Spleen (tissue), 13 donors: ENCODE measurements at places on chromosomes 12 and 14.

DNA sequence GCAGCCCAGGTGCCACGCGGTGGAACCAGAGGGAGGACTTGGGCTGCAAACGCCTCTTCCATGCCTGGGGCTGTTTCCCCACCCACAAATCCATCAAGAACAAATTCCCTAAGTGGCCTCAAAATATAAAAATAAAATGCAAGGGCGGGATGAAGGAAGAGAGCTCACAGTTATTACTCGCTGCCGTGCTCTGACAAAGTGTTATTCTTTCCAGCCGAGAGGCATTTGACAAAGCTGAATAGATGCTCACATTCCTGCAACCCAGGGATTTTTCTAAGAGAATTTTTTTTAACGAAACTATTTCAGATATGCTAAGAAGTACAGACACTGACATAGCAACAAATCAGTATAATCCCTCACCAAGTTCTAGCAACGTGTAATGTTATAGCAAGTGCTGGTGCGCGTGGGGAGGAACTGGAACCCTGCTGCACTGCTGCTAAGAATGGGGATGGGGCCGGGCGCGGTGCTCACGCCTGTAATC lies 70.7 kb downstream of the SCARB1 start:
- no peak overlapping the region for H3K27ac ChIP-seq
- no peaks in the 10 kb centered on the region for H3K27me3 ChIP-seq
- H3K4me3 ChIP-seq, result no peak overlapping the region
- DNase-seq, result no peak

GRCh38 chr14:89378119-89378518 lies 38.9 kb downstream of the FOXN3 start:
- peaks cover 14% of the 10 kb centered on the region for H3K4me1 ChIP-seq
- no peaks in the 10 kb centered on the region for H3K36me3 ChIP-seq
- no peak overlapping the region for H3K27ac ChIP-seq

- no peak overlapping the region for H3K27ac ChIP-seq
- no peak for DNase-seq
- no peaks in the 10 kb centered on the region for H3K27me3 ChIP-seq
- H3K36me3 ChIP-seq, result no peaks in the 10 kb centered on the region
- H3K4me3 ChIP-seq, result no peak overlapping the region
- H3K4me1 ChIP-seq, result peaks cover 16% of the 10 kb centered on the region
These were observed 39.0 kb downstream of the MNAT1 start for GRCh38 chr14:60773558-60773957.

- H3K36me3 ChIP-seq, result no peaks in the 10 kb centered on the region
- H3K27me3 ChIP-seq, result no peaks in the 10 kb centered on the region
- H3K4me1 ChIP-seq, result no peaks in the 10 kb centered on the region
These were observed 114.2 kb downstream of the DPF3 start for GRCh38 chr14:72779679-72780078.

- H3K4me1 ChIP-seq, result peaks cover 7% of the 10 kb centered on the region
- H3K4me3 ChIP-seq, result no peak overlapping the region
- peaks cover 5% of the 10 kb centered on the region for H3K27me3 ChIP-seq
- no peaks in the 10 kb centered on the region for H3K36me3 ChIP-seq
- H3K27ac ChIP-seq, result no peak overlapping the region
These were observed 8.8 kb upstream of the ASPG start for GRCh38 chr14:104076743-104077142.

DNA sequence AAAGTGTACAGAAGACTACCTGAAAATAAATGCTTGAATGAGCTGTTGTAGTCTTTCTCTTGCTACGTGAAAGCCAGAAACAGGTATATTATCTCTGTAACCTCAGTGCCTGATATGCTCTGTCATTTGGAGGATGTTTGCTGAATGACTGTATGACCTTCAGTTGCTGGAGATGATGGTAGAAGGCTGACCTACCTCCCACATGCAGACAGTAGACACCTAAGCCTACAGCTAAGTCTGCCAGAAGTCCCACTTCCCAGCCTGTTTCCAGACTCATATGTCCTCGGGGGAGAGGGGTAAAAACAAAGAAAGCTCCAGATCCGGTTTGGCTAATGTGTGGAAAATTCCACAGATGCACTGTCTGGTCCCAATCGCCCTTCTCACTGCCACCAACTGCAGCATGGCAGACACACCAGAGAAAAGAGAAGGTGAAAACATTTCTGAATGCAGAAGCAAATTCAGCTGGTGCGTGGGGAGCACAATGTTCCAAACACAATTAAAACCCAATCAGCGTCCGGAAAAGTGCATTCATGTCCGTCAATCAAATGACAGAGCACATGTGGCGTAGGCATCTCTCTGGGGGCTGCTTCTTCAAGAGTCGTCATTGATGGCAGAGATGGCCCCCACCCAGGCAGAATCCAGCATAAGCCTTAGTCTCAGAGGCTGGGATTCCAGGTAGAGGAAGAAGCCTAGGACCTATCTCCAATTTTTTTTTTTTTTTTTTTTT lies 76.3 kb upstream of the TBX3 start:
- DNase-seq, result no peak
- H3K4me3 ChIP-seq, result no peak overlapping the region
- no peaks in the 10 kb centered on the region for H3K36me3 ChIP-seq
- no peaks in the 10 kb centered on the region for H3K4me1 ChIP-seq

DNA sequence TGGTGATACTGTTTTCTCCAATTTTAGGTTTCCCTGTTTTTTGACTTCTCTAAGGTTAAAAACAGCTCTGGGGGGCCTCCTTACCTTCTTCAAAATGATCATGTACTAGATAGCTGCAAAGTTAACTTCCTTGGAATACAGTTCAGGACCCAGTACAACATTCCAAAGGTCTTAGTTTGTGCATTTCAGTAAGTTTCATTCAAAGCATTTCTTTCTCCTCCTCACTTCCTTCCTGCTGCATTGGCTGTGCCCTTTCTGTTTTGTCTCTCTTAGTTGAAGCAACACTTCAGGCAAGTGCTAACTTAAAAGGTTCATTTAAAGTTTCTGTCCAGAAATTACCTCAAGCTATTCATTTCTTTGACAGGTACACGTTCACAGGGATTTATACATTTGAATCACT lies 95.7 kb downstream of the SCN8A start:
- H3K4me1 ChIP-seq, result no peaks in the 10 kb centered on the region
- H3K27me3 ChIP-seq, result no peaks in the 10 kb centered on the region
- H3K4me3 ChIP-seq, result no peak overlapping the region
- H3K27ac ChIP-seq, result no peak overlapping the region
- H3K36me3 ChIP-seq, result no peaks in the 10 kb centered on the region

- H3K27me3 ChIP-seq, result no peaks in the 10 kb centered on the region
- H3K36me3 ChIP-seq, result no peaks in the 10 kb centered on the region
- no peak overlapping the region for H3K4me3 ChIP-seq
- H3K27ac ChIP-seq, result no peak overlapping the region
These were observed 122.9 kb upstream of the AEBP2 start for GRCh38 chr12:19316425-19316824.

DNA sequence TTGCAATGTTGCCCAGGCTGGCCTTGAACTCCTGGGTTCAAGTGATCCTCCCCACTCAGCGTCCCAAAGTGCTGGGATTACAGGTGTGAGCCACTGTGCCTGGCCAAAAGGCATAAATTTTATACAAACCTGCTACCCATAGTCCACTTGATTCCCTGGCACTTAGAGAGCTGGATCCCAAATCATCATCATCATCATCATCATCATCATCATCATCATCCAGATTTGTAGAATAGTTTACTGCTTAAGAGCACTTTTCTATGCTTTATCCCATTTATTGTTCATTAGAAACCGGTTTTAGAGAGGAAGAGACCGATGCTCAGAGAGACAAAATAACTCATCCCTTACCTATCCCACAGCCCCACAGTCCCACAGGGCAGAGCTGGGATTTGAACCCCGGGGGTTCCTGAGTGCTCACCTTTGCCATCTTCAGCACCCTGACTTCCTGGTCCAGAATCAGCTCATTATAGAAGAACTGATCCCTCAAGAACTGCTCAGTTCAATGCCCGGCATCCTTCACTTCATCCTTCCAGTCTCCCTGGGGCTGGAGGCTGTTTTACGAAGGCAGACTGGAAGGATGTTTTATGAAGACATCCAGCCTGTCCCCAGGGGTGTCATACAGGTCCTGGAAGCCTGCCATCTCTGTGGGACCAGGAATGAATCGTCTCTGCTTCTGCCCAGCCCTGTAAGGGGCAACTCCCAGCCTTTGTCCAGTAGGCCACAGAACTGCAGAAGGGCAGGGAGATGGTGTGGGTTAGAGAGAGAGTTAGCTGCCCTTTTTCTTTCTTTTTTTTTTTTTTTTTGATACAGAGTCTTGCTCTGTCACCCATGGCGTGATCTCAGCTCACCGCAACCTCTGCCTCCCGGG lies 20.2 kb upstream of the OASL start:
- H3K27me3 ChIP-seq, result no peaks in the 10 kb centered on the region
- H3K27ac ChIP-seq, result peak overlapping the region; percentile 81
- no peak for DNase-seq
- peaks cover 17% of the 10 kb centered on the region for H3K4me1 ChIP-seq
- H3K36me3 ChIP-seq, result no peaks in the 10 kb centered on the region
- H3K4me3 ChIP-seq, result no peak overlapping the region

DNA sequence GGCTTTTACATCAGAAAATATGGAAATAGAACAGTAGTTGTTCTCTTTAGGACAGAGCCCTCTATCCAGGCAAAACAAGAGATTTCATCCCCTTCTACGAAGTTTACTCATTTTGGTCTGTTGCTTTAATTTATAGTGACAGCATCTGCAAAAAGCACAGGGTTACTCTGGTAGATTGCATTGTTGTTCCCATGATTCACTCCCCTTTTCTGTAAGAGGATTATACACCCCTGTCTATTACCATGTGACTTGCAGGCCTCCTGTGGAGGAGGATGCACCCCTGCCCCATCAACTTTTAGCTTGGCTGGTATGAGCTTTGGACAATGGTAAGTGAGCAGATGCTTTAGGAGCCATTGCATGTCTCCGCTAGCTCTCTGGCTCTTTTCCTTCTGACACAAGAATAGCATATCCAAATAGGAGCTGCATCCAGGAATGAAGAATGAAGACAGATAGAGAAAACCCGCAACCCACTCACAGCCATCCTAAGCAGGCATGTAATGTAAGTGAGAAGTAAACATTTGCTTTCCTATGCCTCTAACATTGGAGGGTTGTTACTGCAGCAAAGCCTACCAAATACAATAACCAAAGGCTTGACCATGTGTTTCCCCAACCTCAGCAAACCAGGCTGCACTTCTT lies 304.2 kb downstream of the AKAP6 start:
- H3K27me3 ChIP-seq, result no peaks in the 10 kb centered on the region
- H3K4me3 ChIP-seq, result no peak overlapping the region
- no peaks in the 10 kb centered on the region for H3K36me3 ChIP-seq
- H3K4me1 ChIP-seq, result no peaks in the 10 kb centered on the region
- no peak for DNase-seq

DNA sequence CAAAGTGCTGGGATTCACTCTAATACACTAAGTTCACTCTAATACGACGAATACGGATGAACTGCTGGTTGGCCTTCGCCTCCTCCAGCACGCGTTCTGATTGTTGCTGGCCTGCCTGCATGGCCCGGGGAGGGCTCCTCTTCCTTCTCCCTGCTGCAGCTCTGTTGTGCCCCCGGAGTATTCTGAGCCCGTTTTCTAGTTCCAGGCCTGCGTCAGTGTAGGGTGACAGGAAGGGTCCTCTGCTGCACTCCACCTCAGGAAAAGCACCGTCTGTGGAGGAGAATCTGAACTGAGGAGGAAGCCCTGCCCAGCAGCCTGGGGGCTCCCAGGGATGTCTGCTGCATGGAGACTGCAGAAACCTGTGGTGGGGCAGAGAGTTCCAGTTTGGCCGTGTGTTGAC lies 44.4 kb downstream of the DDX51 start:
- peaks cover 12% of the 10 kb centered on the region for H3K36me3 ChIP-seq
- no peaks in the 10 kb centered on the region for H3K27me3 ChIP-seq
- H3K27ac ChIP-seq, result no peak overlapping the region
- DNase-seq, result no peak

DNA sequence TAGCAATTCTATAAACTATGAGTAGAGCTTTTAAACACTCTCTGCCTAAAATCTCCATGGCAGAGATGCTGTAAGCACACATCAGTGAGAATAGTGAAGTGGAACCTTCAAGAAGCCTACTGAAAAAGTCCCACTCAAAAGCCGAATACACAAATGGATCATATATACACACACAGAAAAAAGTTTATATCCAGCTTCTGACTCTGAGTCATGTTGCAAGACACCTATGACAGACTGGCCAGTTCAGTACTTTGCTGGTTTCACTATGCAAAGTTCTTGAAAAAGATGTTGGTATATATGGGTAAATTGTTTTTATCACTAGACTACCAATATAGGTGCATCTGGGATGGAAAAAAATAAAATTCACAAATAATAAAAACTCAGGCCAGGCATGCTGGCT lies 126.1 kb downstream of the KCNK10 start:
- H3K4me3 ChIP-seq, result no peak overlapping the region
- H3K36me3 ChIP-seq, result no peaks in the 10 kb centered on the region
- H3K27ac ChIP-seq, result no peak overlapping the region
- H3K27me3 ChIP-seq, result no peaks in the 10 kb centered on the region
- no peak for DNase-seq
- no peaks in the 10 kb centered on the region for H3K4me1 ChIP-seq

- no peaks in the 10 kb centered on the region for H3K4me1 ChIP-seq
- no peaks in the 10 kb centered on the region for H3K27me3 ChIP-seq
- peaks cover 35% of the 10 kb centered on the region for H3K36me3 ChIP-seq
- DNase-seq, result no peak
- no peak overlapping the region for H3K4me3 ChIP-seq
These were observed 31.0 kb upstream of the BBS10 start for GRCh38 chr12:76379261-76379660.

- no peaks in the 10 kb centered on the region for H3K36me3 ChIP-seq
- no peak overlapping the region for H3K4me3 ChIP-seq
- no peaks in the 10 kb centered on the region for H3K27me3 ChIP-seq
- H3K27ac ChIP-seq, result peak overlapping the region; percentile 16
- no peak for DNase-seq
These were observed 333.8 kb downstream of the PDZRN4 start for GRCh38 chr12:41521872-41522379.
